Hypothalamus (tissue), 51 donors: ENCODE measurements at places on chromosomes 2 and 18.

GRCh38 chr2:218805627-218806026 is 23.7 kb downstream of the CYP27A1 start:
- DNase-seq = no peak

- no peak for DNase-seq
Observed at GRCh38 chr2:143467011-143467410, 337.8 kb downstream of the ARHGAP15 start.

GRCh38 chr18:56661360-56662062 is 10.4 kb downstream of the WDR7 start:
- no peak for DNase-seq

DNA sequence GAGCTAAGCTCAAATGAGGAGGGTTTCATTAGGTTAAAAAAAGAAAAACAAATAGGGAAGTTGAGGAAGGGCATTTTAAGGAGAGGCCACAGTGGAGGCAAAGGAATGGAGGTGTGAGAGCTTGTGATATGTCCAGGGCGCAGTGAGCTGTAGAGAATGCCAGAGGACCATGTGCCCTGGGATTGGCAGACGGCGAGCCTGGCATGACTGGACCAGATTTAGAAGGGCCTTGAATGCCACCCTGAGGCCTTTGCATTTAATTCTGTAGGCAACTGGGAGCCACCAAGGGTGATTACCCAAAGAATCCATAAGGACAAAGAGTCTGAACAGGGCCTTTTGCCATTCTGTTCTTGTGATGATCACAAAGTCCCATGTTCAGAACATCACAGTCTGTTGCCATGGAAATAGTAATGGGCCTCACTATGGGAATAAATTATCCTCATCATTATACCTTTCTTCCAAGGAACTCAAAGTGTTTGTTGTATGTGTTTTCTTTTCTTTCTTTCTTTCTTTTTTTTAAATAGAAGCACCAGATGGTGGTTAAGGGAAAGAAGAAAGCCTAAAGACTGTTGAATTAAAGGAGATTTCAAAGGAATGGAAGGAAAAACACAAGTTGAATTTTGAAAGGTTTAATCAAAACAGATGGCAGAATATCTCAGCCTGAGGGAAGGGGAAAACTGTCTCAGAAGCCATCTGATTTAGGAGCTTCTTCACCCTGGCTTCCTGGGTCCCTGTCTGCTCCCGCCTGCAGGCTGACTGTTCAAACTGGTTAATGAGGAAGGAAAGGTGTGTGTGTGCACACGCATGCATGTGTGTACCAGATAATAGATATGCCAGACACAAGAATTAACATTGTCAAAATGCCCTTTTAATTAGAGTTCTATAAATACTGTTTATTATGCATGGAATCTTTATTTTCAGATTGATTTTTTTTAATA is 31.6 kb upstream of the NCOA1 start:
- no peak for DNase-seq

DNA sequence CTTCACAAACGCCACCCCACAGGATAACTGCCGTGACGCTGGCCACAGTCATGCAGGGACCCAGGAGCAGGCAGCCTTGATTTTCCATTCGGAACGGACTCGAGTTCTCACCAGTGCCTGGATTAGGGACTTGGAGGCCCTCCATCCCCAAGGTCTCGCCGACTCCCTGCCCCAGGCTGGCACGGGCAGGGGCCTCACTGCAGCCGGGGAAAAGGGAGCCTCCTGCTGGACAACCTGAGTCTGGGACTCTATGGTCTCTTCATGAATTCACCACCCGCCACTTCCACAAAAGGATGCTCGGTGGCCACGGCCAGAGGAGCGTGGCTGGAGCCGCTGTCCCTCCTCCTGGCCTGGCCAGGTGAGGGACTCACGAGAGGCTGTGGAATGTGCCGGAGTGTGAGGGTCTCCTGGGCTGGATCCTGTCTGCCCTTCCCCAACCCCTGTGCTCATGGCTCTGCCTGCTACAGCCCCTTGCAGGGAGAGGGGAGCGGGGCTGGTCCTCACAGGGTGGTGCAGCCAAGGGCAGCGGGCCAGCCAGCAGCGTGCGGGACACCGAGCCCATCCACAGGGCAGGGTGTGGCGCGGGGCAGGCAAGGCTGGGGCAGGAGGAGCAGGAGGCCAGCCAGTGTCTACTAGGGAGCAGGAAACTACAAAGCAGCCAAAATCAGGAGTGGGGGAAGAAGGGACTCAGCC is 42.3 kb downstream of the AQP12A start:
- DNase-seq = no peak

GRCh38 chr2:101803128-101803527 is 105.6 kb downstream of the MAP4K4 start:
- no peak for DNase-seq

GRCh38 chr2:85134255-85134895 is 1.2 kb downstream of the TCF7L1 start:
- no peak for DNase-seq

DNA sequence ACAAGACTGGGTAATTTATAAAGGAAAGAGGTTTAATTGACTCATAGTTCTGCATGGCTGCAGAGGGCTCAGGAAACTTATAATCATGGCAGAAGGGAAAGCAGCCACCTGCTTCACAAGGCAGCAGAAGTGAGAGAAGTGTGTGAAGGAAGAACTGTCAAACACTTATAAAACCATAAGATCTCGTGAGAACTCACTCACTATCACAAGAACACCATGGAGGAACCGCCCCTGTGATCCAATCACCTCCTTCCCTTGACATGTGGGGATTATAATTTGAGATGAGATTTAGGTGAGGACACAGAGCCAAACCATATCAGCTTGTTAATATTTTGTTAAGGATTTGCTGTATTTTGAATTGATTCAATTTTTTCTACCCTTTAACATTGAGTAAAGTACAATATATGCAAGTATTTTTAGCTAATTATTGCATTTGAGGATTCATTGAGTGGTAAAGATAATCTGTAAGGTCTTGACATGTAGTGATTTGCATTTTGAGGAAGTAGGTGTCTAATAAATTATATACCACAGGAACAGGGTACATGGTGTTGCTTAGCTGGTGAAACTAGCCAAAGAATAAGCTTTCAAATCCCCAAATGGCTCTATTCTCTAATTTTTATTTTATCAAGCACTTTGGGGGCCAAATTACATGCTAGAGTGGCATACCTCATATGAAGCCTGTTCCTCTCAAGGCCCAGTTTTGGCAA is 3.9 kb upstream of the C2orf69 start:
- DNase-seq = no peak

DNA sequence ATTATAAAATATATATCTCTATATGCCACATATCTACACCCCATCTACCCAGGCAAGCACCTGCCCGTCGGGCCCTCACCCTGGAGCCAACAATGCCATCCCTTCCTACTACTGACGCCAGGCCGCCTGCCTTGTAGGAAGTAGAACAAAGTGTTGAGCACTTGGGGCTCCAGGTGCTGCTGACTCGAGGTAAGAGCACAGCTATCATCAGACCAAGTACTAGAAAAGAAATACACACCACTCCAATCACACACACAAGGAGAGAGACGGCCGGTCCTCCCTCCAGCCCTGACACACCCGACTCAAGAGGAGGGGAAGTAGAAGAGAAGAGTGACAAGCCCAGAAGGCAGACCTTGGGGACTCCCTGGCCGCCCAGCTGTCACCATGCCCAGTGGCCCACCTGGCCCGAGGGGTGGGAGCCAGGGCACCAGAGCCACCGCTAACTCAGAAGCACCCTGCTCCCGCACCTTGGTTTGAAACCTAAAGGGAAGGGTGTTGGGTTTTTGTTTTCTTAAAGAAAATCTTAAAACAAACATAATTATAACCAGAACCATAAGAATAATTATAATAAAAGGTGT is 64.0 kb upstream of the POMC start:
- no peak for DNase-seq

DNA sequence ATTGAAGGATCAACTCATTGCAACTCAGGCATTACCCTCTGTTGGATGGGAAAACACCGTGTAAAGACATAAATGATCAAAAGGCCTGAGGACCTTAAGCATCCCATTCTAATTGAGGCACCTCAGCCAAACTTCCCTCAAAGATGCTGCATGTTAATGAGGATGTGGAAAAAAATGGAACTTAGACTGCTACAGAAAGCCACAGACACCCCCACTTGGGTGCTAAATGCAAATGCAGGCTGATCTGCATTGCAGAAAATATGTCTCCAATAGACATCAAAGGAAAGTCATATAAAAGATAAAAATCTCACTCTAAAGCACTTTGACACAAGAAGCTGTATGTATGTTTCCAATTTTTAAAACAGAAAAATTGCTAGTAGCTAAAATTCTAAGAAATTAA is 504.7 kb downstream of the KCNJ3 start:
- no peak for DNase-seq

- DNase-seq = no peak
Observed at GRCh38 chr2:202339071-202339870, 36.9 kb upstream of the BMPR2 start.

DNA sequence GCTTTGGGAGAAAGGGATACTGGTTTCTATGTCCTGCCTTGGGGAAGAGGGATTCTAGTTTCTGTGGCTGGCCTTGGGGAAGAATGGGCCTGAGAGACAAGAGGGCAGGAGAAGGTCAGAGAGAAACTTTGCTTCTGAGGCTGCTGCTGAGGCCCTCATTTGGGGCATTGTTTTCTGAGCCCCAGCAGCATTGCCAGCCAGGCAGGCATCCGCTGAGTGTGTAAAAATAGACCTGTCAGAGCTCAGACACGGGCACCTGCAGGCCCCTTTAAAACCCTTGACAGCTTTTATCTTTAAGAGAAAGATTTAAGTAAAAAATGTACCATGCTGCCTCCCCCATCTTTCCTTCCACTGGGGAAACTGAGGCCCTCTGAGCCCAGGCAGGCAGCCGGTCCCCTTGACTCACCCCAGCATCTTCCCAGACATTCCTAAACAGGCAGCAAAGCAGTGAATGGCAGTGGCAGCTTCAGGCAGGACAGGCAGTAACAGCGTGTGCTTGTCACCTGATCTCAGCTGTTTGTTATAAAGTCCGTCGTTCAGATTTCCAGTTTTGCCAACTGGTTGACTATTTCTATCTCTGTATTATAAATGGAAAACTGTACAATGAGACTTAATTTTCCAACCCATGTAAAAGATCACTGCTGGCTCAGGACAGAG is 27.6 kb downstream of the MLPH start:
- no peak for DNase-seq

- no peak for DNase-seq
Observed at GRCh38 chr18:7855028-7855427, 287.9 kb downstream of the PTPRM start.

DNA sequence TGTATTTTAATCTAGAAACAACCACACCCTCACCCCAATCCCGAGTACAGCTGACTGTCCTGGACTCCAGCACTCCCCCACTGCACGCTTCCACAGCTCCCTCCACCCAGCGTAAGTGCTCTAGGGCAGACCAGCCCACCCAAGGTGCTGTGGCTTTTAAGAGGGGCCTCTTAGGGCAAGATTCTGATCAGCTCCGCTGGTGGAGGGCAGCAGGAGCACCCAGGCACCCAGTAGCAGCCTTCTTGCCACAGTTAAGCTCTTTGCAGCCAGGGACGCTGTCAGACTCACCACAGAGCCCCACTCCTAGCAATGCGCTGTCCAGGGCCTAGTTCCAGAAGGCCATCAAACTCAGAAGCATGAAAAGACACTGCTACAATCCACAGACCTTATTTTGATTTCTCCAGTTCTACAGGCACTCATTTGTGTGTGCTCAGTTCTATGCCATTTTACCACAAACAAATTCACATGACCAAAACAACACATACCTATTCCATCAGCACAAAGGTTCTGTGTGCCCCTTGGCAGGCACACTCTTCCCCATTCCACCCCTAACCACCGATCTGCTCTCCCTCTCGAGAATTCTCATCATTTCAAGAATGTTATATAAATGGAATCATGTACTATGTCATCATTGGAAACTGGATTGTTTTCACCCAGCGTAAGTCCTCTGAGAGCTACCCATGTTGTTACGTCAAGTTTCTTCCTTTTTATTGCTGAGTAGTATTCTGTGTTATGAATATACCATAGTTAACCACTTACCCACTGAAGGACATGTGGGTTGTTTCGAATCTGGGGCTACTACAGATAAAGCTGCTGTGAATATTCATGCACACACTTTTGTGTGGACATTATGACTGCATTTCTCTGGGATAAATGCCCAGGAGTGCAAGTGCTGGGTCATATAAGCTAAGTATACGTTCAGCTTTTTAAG is 40.4 kb downstream of the PTPN2 start:
- DNase-seq = no peak

DNA sequence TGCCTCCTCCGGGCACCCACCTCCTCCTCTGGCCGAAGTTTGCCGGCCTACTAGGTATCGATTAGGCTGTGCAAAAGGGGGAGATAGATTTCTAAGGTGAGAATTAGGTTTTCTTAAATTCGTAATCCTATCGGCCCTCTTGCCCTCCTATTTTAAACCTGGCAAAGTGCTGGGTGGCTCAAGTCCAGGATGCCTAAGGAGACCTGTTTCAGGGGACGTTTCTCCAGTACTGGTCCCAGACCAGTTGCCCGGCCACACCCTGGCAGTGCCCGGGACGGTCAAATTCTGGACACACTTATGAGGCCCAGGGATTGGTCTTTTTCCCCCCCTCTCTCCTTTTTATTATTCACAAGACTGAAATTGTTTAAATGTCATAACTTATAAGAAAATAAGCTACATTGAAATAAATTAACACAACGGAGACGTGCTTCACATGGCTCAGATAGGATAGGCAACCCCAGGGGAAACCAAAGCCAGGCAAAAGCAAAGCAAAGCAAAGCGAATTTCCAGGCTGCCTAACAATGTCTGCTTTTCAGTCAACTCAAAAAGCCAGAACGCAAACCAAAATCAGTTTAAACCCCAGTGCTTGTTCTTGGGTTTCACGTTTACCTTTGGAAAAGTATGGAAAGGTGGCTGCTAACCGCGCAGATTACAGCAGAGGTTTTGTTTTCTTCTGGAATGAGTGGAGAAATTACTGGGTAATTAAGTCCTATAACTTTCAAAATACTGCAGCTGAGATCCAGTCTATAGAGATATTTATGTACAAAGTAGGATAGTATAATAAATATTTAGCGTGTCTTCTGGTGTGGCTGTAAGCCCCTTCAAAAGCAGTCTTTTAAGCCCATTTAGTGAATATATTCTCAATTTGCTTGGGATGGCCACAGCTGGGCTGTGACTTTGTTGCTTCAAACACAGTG is 3.0 kb downstream of the GBX2 start:
- no peak for DNase-seq

GRCh38 chr2:130796290-130796689 is 40.4 kb upstream of the ARHGEF4 start:
- no peak for DNase-seq

- DNase-seq = no peak
Observed at GRCh38 chr2:127669056-127669455, 6.3 kb downstream of the LIMS2 start.

DNA sequence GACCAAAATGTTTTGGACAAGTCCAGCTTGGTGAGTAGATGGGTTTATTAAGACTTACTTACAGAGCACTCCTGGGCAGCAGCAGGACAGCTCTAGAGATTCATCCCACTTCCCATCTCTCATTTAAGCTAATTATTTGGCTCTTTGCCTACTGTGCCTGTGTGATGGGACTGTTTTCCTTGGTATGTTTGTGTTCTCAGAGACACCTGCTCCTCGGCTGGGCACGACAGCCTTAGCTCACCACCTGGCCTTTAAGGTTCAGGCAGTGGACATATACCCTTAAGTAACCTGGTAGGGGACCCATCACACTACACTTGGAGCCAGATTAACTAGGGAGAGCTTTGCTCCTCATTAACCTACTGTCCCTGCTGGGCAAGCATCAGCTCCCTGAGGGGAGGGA is 41.7 kb upstream of the EFEMP1 start:
- DNase-seq = no peak
